ENCODE measurements at places on chromosomes 5 and 9.

DNA sequence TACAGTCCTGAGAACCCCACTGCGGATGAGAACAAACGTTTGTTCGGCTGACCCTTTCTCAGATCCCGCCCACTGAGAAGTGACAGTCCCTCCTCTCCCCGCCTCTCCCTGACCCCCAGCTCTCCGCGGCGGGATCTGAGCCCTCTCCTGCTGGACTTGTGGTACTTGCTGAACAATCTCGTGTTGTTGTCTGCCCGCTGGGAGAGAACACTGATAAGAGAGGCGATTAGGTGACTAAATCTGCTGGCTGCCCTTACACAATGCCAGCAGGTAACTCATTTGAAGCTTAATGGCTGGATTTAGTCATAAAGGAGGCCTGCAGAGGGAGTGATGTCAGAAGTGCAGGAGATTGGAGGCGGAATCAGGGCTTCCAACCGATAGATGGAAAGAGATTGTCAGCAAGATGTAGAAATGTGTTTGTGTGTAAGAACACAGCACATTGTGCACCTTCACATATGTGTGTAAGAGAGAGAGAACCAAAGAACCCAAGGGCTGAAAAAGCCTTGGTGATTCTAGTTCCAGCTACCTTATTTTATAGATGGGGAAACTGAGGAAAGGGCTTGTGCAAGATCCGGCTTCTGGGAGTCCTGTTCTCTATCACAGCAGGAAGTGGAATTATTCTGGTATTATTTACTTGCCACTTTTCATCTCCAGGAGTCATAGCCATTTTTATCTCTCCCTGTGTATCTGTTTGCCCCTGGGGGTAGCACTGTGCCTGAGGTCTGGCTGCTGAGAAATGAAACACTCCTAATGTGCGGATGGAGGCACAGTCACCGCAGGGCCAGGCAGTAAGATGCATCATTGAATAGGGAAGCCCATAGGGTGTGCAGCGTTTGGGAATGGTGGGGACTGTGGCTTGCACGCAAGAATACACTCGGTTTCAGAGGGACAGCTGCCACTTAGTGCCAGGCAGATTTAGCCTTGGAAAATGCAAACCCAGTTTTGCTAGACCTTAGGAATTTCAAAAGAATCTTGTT lies 203.7 kb upstream of the MSX2 start:
- DNase-seq = no peak

DNA sequence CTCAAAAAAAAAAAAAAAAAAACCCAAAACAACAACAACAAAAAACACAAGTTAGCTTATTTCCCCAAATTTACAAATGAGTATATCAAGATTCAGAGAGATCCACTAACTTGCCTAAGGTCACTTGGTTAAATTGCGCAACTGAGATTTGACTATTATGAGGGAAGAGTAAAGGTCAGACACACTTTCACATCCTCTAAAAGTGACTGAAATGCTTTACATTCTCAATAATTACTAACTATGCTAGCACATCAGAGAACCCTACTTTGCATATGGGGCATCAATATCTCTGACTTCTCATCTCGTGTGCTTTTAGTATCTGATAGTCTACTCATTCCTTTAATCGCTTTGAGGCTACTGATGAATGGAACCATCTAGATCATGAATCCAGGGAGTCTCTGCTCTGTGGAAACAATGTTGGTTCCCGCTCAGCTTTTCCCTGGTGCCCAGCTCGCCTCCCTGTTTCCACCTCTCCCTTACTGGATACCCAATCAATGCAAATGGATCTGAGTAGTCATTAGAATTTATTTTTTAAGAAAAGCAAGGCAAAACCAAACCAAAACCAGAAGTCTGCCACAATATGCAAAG lies 182.1 kb upstream of the TRIM32 start:
- DNase-seq = no peak

- DNase-seq = no peak
Measured at GRCh38 chr9:116800885-116801284, 113.8 kb downstream of the TRIM32 start.

DNA sequence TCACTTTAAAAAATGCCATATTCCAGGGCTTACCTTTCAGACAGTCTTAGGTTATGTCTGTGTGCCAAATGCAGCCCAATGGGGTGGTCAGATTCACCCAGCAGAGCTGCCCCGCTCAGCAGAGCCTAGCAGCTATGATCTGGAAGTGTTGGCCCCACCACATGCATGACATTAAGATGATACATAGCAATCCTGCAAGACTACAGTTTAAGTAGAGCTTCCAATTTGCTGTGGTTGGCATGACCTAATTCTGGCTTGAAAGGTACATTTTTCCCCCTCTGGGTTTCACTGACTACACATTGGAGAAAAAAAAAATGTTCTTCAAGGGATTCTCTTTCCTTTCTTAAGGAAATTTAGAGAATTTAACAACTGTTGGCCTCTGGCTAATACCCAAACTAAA lies 22.5 kb downstream of the MEF2C start:
- DNase-seq = no peak

DNA sequence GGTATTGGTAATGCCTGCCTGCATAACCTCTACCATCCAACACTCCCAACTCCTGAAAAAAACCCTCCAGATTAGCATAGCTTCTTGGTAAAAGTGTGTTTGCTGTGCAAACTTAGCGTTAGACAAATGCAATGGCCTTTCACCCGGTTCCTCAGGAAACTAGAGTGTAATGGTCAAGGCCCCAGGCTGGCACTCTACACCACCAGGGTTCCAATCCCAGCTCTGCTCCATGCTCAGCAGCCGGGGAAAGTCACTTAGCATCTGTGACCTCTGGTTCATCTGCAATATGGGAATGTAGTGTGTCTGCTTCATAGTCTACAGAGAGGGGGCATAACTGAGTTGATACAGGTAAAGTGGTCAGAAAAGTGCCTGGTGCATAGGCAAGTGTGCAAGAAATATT lies 9.0 kb downstream of the FBP1 start:
- DNase-seq = no peak

DNA sequence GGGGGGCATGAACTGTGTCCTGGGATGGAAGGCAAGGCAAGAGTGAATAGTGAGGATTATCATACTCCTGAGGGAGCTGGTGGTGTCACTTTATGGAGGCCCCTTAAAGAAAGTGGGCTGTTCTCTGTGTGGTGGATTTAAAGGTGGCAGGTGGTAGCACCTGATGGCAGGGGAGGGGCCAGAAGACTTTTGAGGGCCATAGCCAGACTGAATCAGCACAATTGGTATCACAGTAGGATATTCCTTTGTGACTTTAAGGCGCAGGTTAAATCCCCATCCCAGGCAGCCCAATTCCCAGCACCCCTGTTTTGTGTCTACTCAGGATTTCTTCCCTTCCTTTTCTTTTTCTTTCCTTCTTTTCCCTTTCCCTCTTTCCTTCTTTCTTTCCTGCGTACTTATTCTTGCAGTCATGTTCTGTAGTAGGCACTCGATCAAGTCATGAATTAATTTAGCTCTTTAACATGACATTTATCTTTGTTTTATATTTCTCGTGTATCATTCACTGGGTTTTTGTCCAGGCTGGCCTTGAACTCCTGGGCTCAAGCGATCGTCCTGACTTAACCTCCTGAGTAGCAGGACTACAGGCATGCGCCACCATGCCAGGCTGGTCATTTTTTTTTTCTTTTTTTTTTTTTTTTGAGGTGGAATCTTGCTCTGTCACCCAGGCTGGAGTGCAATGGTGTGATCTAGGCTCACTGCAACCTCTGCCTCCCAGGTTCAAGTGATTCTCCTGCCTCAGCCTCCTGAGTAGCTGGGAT lies 11.0 kb upstream of the PCBD2 start:
- DNase-seq = no peak

Data from epithelial cell of prostate (primary cell).